ENCODE measurements at places on chromosomes 13 and 19.
A peak's percentile ranks its signal among the peaks of the same experiment; 100 is the strongest.

DNA sequence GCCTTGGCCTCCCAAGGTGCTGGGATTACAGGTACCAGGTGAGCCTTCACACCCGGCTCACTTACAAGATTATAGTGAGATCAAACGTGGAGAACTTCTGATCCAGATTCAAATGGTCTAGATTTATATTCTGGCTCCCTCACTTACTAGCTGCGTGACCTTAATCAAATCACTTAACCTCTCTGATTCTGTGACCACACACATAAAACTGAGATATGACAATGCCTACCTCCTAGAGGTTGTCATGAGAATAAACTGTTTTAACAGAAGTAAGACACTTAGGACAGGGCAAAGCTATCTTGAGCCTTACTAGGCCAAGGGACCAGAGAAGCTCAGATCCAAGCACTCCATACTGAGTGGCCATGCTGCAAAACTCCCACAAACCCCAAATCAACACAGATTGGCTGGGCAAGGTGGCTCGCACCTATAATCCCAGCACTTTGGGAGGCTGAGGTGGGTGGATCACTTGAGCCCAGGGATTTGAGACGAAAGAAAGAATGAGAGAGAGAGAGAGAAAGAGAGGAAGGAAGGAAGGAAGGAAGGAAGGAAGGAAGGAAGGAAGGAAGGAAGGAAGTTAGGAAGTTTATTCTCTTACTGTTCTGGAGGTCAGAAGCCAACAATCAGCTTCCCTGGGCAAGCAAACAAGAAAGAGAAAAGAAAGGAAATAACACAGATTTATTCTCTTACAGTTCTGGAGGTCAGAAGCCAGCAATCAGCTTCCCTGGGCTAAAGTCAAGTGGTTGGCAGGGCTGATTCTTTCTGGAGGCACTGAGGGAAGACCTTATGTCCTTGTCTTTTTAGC, 46.1 kb upstream of the MAP3K10 start:
- DNase-seq: no peak

DNA sequence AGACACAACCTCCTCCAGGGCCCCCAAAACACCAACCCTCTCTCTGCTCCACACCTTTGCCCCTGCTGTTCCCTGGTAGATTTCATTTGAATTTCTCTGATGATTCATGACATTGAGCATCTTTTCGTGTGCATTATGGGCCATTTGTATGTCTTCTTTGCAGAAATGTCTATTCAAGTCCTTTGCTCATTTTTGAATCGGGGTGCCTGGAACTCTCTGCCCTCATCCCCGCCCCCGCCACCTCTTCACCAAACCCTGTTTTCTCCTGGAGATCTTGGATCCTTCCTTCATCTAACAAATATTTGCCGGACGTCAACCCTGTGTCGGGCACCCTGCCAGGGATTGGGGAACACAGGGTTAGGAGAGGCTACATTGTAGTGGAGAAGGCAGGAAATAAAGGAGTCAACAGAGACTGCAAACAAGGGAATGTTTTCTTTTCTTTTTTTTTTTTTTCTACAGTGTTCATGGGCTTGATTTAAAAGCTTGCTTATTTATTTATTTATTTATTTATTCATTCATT, 25.5 kb upstream of the SLC1A5 start:
- peak; percentile 90 for DNase-seq

GRCh38 chr19:40214936-40215335, 3.2 kb downstream of the TTC9B start:
- DNase-seq: no peak

- DNase-seq: peak; percentile 84
These were observed 11.0 kb downstream of the ZNF552 start for GRCh38 chr19:57803594-57804325.

- peak; percentile 62 for DNase-seq
These were observed 68.4 kb downstream of the F2RL3 start for GRCh38 chr19:16957151-16957701.

DNA sequence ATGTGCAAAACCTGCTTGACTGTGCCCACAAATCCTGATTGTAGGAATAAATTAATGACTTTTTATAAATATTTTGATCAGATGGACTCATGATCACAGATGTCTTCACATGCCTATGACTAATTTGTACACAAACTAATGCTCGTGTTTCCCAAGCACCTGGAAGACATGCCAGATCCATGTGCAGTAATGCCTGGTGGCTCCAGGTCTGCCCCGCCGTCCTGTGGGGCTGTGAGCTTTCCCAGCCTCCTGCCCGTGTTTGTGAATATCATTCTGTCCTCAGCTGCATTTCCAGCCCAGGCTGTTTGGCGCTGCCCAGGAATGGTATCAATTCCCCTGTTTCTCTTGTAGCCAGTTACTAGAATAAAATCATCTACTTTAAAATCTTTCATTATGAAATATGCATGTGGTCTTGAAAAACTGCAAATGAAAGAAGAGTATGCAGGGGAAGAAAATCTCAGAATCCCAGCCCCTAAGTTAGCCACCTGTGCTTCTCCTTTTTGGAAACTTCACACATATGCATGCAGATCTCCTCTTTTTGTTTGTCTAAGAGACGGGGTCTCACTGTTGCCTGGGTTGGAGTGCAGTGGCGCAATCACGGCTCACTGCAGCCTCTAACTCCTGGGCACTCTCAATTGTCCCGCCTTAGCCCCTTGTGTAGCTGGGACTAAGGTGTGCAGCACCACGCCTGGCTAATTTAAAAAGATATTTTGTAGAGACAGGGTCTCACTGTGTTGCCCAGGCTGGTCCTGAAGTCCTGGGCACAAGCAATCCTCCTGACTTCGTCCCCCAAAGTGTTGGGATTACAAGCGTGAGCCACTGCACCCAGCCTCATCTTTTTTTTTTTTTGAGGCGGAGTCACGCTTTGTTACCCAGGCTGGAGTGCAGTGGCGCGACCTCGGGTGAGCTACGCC, 6.2 kb downstream of the RPL28 start:
- peak; percentile 67 for DNase-seq

- DNase-seq: no peak
These were observed 461.9 kb downstream of the KLF5 start for GRCh38 chr13:73520566-73521289.

GRCh38 chr19:29670255-29670654, 5.0 kb downstream of the PLEKHF1 start:
- DNase-seq: no peak

- DNase-seq: no peak
These were observed 1.5 kb upstream of the FAM124A start for GRCh38 chr13:51220706-51221105.

- DNase-seq: no peak
These were observed 190.3 kb downstream of the SLITRK1 start for GRCh38 chr13:83691966-83692365.

- peak; percentile 73 for DNase-seq
These were observed 1.4 kb downstream of the CIC start for GRCh38 chr19:42270346-42271044.

DNA sequence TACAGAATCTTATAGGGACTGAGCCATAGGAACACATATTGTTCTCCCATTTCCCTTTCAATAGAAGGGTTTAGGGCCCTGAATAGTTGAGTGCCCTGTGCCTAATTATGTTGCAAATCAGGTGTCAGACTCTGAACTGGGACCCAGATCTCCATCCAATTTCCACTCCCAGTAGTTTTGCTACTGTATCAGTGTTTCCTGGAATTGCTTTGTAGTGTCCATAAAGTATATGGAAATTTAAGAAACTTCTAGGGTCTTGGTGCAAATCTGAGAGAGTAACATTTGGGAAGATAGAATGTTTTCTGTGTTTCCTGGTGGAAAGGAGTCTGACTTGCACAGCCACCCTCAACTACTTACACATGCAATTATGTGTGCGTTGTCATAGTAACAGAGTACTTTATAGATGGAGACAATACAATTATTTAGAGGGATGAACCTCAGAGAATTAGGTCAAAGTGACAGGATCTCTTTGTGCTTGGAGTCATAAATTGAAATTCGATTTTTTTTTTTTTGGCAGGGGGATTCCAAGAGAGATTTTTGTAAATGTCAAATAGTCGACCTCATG, 646 bp upstream of the SLC10A2 start:
- DNase-seq: no peak

DNA sequence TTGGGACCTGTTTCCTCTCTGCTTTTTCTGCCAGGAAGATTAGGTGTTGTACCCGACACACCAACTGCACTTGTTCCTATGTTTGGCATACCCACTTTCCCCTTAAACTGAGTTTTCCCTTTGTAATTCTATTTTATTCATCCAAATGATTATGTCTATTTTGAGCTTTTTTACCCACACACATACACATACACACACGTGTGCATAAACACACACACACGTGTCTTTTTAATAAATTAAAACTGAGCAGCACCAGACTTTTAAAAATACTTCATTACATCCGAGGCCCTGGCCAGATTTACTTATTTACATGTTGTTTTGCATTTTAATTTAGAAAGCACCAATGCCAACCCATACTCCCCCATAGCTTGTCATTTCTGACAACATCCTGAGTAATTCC, 350.0 kb downstream of the DNAJC15 start:
- DNase-seq: no peak

DNA sequence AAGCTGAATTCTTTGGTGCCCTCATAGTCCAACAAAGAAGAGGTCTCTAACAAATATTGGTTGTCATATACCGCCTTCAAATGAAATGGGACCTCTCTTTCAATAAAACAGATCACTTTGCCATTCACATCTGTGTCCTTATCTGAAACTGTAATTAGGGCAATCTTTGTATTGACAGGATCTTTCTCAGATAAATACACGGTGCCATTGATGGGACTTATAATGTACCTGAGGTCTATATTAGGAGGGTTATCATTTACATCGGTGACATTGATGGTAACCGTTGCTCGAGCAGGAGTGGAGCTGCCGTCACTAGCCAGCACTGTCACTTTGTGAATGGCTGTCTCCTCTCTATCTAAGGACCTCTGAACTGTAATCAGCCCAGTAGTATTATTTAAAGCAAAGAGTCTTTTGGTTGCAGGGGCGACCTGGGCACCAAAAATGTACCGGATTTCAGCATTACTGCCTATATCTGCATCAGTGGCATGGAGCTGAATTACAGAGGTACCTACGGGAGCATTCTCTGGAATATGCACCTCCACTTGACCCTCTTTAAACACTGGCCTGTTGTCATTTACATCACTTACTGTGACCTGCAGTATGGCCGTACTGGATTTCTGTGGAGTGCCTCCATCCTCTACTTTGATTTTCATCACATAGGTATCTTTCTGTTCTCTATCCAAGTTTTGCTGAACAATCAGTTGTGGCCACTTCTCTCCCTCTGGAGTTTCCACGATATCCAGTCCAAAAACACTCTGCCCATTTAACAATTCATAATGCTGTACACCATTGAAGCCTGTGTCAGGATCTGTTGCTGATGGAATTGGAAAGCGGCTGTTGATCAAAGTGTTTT, 2.8 kb downstream of the PCDH9 start:
- no peak for DNase-seq
